ENCODE measurements at places on chromosomes 3 and 15.

GRCh38 chr3:66449411-66449974 lies 51.3 kb downstream of the LRIG1 start:
- H3K27me3 ChIP-seq = no peaks in the 10 kb centered on the region
- H3K4me3 ChIP-seq = no peak overlapping the region
- H3K36me3 ChIP-seq = no peaks in the 10 kb centered on the region
- no peak overlapping the region for H3K27ac ChIP-seq
- H3K4me1 ChIP-seq = no peaks in the 10 kb centered on the region
- no peak for DNase-seq

- H3K27me3 ChIP-seq = no peaks in the 10 kb centered on the region
- H3K36me3 ChIP-seq = no peaks in the 10 kb centered on the region
- DNase-seq = no peak
- H3K4me1 ChIP-seq = peaks cover 29% of the 10 kb centered on the region
- peak overlapping the region; percentile 27 for H3K27ac ChIP-seq
Measured at GRCh38 chr3:127729556-127730056, 56.9 kb downstream of the ABTB1 start.

GRCh38 chr3:99639579-99639978 lies 1.2 kb downstream of the COL8A1 start:
- H3K36me3 ChIP-seq = no peaks in the 10 kb centered on the region
- H3K4me3 ChIP-seq = no peak overlapping the region
- H3K27ac ChIP-seq = no peak overlapping the region
- H3K27me3 ChIP-seq = peaks cover 44% of the 10 kb centered on the region
- DNase-seq = no peak

GRCh38 chr3:111744611-111745010 lies 114.5 kb upstream of the PHLDB2 start:
- no peak overlapping the region for H3K27ac ChIP-seq
- H3K4me1 ChIP-seq = no peaks in the 10 kb centered on the region
- no peaks in the 10 kb centered on the region for H3K27me3 ChIP-seq
- no peak overlapping the region for H3K4me3 ChIP-seq
- no peaks in the 10 kb centered on the region for H3K36me3 ChIP-seq

DNA sequence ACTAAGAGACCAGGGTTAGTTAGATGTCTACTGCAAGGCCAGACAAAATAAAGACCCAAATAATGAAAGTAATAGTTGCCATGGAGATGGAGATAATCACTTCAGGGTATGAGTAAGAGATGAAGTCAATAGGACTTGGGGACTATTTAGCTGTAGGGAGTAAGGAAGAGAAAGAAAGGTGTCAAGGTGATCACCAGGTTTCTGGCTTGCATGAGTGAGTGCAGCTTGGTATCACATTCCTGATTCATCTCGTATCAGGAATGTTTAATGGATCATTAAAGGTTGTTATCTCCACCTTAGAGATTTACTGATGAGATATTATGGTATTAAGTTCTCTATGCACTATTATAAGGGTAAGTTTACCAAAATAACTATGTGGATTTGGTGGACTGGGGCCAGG lies 357.4 kb upstream of the ATP11B start:
- H3K4me1 ChIP-seq = no peaks in the 10 kb centered on the region
- DNase-seq = no peak
- no peaks in the 10 kb centered on the region for H3K27me3 ChIP-seq
- no peaks in the 10 kb centered on the region for H3K36me3 ChIP-seq
- H3K4me3 ChIP-seq = no peak overlapping the region

DNA sequence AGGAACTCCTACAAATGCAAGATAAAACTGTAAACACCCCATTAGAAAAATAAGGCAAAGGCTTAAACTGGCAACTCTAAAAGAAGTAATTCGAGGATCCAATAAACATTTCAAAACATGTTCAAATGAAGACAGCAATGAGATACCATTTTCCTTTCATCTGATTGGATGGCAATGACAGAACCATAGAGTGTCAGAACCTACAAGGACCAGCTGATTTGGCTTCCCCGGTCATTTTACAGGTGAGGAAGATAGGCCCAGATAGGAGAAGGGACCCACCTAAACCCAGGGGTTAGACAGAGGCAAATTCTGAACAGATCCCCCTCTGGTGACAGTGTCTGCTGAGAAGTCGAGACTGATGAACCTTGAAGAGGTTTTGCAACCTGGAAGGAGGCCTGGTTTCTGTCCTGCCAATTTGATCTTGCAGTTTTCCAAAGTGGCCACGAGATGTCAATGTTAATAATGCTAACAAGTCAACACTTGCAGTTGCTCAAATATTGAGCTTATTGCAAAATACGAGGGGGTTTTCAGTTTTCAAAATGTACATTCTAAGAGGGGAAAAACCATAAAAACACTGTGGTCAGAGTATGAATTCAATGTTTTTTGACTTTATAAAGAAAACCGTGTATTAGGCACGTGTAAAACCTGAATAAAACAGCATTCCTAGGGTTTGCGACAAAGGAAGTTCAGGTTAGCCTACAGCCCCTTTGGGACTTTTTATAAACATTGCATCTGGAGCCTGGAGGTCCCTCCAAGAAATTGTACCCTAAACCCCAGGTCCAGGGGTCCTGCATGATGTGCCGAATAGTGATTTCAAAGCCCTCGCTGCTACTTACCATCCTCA lies 21.5 kb downstream of the CFAP161 start:
- peaks cover 3% of the 10 kb centered on the region for H3K4me1 ChIP-seq
- no peak overlapping the region for H3K4me3 ChIP-seq
- DNase-seq = no peak
- H3K27ac ChIP-seq = no peak overlapping the region
- no peaks in the 10 kb centered on the region for H3K36me3 ChIP-seq
- peaks cover 4% of the 10 kb centered on the region for H3K27me3 ChIP-seq

GRCh38 chr3:43273416-43273815 lies 12.9 kb upstream of the SNRK start:
- no peaks in the 10 kb centered on the region for H3K4me1 ChIP-seq
- H3K36me3 ChIP-seq = no peaks in the 10 kb centered on the region
- H3K27ac ChIP-seq = no peak overlapping the region
- no peaks in the 10 kb centered on the region for H3K27me3 ChIP-seq
- H3K4me3 ChIP-seq = no peak overlapping the region

DNA sequence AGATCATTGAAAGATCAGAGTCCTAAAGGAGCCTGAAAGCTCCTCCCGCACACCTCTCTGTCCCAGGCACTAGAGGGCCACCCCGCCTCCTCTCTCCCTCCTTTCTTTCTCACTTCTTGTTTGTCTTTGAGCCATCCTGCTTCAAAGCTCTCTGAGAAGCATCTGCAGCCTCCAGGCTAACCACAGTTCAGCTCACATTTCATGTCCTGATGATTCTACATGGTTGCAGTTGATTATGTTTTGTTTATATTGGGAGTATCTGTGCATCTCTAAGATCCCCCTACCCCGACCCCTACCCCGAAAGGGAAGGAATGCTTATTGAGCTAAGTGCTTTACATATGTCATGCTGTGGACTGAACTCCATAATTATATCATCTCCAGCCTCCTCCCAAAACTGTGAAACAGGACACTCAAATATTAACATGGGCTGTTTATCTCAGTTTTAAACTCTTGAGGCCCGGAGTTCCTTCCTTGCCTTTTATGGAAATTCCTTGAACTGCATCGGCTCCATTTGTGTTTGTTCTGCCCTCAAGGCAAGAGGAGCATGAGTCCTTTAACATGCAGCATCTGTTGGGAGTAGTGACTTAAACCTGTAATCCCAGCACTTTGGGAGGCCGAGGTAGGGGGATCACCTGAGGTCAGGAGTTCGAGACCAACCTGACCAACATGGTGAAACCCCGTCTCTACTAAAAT lies 30.9 kb downstream of the MGLL start:
- H3K27ac ChIP-seq = no peak overlapping the region
- DNase-seq = no peak
- H3K4me1 ChIP-seq = peaks cover 9% of the 10 kb centered on the region
- no peaks in the 10 kb centered on the region for H3K27me3 ChIP-seq
- no peak overlapping the region for H3K4me3 ChIP-seq

- H3K27me3 ChIP-seq = no peaks in the 10 kb centered on the region
- H3K4me3 ChIP-seq = no peak overlapping the region
- DNase-seq = no peak
- no peak overlapping the region for H3K27ac ChIP-seq
- peaks cover 42% of the 10 kb centered on the region for H3K4me1 ChIP-seq
- peaks cover 3% of the 10 kb centered on the region for H3K36me3 ChIP-seq
Measured at GRCh38 chr15:100597862-100598261, 4.1 kb downstream of the LINS1 start.

DNA sequence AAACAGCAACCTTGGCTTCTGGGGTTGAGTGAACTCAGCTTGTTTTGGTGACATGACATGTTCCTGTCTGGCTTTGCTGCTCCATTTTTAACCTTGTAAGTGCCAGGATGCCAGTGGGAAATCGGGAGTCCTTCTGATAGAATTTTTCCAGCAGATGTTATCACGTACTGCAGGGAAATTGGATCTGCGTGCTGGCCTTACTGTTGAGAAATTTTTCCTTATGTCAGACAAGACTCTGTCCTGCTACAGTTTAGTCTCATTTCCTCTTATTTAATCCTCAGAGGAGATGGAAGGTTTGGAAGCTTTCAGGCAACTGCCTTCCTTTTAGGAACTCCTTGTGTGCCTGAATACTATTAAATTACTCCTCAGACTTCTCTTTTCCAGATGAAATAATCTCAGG lies 80.6 kb downstream of the PGPEP1L start:
- no peaks in the 10 kb centered on the region for H3K27me3 ChIP-seq
- no peak overlapping the region for H3K27ac ChIP-seq
- H3K36me3 ChIP-seq = peaks cover 9% of the 10 kb centered on the region
- DNase-seq = no peak
- no peak overlapping the region for H3K4me3 ChIP-seq

GRCh38 chr3:186105543-186105942 lies 3.3 kb downstream of the ETV5 start:
- DNase-seq = no peak
- H3K27me3 ChIP-seq = peaks cover 15% of the 10 kb centered on the region
- H3K36me3 ChIP-seq = no peaks in the 10 kb centered on the region
- H3K4me3 ChIP-seq = no peak overlapping the region
- peaks cover 27% of the 10 kb centered on the region for H3K4me1 ChIP-seq

DNA sequence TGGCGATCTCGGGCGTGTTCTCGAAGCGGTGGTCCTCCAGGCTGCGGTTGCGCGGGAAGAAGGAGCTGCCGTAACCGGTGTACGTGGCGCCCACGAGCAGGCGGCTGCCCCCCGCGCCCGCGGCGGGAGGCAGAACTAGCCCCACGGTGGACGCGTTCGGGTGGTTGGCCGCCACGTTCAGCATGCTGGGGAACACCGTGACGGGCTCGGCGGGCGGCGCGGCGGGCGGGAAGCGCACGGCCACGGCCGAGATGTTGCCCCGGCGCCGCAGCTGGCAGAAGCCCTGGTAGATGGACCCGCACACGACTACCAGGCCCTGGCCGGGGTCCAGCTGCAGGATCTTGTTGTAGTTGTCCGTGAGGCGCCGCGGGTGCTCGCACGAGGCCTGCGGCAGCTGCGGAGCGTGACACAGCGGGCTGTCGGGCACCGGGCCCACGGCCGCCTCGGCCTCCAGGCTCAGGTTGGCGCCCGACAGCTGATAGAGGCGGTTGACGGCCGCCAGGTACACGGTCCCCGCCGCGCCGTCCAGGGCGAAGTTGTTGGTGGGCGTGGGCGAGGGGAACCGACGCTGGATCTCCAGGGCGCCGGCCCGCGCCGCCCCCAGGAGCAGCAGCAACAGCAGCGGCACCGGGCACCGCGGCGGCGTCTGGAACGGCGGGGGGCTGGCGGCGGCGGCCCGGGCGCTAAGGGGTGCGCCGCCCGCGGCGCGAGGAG lies 397 bp downstream of the PLXND1 start:
- H3K36me3 ChIP-seq = peaks cover 2% of the 10 kb centered on the region
- H3K27me3 ChIP-seq = peaks cover 22% of the 10 kb centered on the region
- H3K4me3 ChIP-seq = peak overlapping the region; percentile 85
- H3K27ac ChIP-seq = no peak overlapping the region
- peak; percentile 32 for DNase-seq

GRCh38 chr3:112087746-112088145 lies 1.6 kb downstream of the C3orf52 start:
- H3K27ac ChIP-seq = no peak overlapping the region
- peaks cover 21% of the 10 kb centered on the region for H3K27me3 ChIP-seq
- DNase-seq = no peak
- peaks cover 32% of the 10 kb centered on the region for H3K4me1 ChIP-seq

- peaks cover 7% of the 10 kb centered on the region for H3K4me1 ChIP-seq
- no peak overlapping the region for H3K4me3 ChIP-seq
- H3K36me3 ChIP-seq = peaks cover 35% of the 10 kb centered on the region
- H3K27me3 ChIP-seq = peaks cover 4% of the 10 kb centered on the region
- DNase-seq = no peak
- no peak overlapping the region for H3K27ac ChIP-seq
Measured at GRCh38 chr15:90645873-90646575, 71.1 kb upstream of the BLM start.

DNA sequence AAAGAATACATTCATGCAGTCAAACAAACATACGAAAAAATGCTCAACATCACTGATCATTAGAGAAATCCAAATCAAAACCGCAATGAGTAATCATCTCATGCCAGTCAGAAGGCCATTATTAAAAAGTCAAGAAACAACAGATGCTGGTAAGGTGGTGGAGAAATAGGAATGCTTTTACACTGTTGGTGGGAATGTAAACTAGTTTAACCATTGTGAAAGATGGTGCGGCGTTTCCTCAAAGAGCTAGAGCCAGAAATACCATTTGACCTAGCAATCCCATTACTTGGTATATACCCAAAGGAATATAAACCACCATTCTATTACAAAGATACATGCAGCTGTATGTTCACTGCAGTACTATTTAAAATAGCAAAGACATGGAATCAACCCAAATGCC lies 330.4 kb downstream of the EDEM1 start:
- no peaks in the 10 kb centered on the region for H3K27me3 ChIP-seq
- H3K36me3 ChIP-seq = no peaks in the 10 kb centered on the region
- H3K4me3 ChIP-seq = no peak overlapping the region
- H3K27ac ChIP-seq = no peak overlapping the region
- DNase-seq = no peak
- H3K4me1 ChIP-seq = no peaks in the 10 kb centered on the region

GRCh38 chr15:60893886-60894285 lies 335.2 kb downstream of the RORA start:
- no peaks in the 10 kb centered on the region for H3K36me3 ChIP-seq
- H3K4me3 ChIP-seq = no peak overlapping the region
- H3K27me3 ChIP-seq = no peaks in the 10 kb centered on the region
- peaks cover under 1% of the 10 kb centered on the region for H3K4me1 ChIP-seq

DNA sequence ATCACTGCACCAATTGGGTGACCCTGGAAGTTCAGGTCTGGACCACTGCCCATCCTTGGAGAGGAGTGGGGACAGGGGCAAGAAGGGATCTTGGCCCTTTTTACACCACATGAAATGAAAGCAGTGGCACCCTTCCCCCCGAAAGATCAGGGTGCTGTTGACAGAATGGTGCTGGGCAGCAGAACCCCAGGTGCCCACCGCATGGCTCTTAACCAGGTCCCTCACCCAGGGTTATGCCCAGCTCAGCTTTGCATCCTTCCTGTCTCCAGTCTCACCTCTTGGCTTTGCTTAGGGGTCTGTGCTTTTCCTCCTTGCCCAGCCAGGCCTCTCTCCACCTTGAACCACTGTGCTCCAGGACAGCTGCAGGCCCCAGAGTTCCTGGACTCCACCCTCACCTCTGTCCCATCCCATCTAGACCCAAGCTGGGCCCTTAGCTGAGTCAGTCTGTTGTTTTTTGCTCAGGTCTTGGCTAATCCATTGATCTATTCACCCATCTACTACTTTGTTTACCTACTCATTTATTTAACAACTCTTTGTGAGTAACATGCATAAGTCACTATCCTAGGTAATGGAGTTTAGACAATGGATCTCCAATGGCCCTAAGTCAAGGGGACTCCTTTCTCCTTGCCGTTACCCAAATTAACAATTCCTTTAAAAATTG lies 77.1 kb upstream of the PRR23E start:
- H3K36me3 ChIP-seq = no peaks in the 10 kb centered on the region
- peaks cover 13% of the 10 kb centered on the region for H3K27me3 ChIP-seq
- H3K4me3 ChIP-seq = no peak overlapping the region
- H3K4me1 ChIP-seq = no peaks in the 10 kb centered on the region
